Activated naive CD8-positive, alpha-beta T cell treated with anti-CD3 and anti-CD28 coated beads for 36 hours (primary cell): ENCODE measurements at places on chromosomes 2 and 18.

- DNase-seq: no peak
These were observed 539.0 kb upstream of the PIK3C3 start for GRCh38 chr18:41416044-41416443.

DNA sequence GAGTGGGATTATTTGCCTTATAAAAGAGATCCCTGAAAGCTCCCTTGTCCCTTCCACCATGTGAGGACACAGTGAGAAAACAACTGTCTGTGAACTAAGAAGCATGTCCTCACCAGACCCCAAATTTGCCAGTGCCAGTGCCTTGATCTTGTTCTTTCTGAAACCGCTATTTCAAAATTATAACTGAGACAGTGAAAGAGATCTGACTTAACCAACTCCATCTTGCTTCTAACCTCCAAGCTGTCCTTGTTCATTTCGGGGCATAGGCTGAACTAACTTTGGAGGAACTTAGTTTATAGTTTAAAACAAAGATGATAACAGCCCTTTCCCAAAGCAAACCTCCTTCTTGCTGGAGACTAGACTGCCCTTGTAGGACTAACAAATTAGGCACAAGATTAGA, 563.9 kb downstream of the ADCYAP1 start:
- DNase-seq: no peak

GRCh38 chr18:9914584-9915290, 921 bp downstream of the VAPA start:
- DNase-seq: peak; percentile 81

- DNase-seq: no peak
These were observed 300.4 kb downstream of the SETBP1 start for GRCh38 chr18:44981121-44981520.

GRCh38 chr2:120384486-120385354, 38.8 kb downstream of the INHBB start:
- DNase-seq: no peak

DNA sequence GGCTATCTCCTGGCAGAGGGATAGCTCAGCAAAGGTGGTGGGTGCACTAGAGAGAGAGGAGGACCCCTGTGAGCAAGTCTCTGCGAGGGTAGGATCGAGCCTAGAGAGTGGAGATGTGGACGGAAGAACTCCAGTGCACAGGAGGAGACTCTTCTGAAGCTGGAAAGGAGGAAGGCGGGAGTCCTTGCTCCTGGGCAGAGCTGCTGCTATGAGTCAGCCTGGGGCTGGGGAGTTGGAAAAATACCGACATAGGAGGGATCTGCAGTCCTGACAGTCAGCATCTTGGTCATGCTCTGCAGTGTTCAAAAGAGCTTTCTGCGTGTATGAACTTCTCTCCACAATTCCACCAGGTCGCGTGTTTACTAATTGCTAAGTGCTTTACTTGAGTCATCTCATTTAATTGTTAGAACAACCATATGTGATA, 233.8 kb downstream of the LDLRAD4 start:
- no peak for DNase-seq

GRCh38 chr2:65786765-65787164, 354.4 kb upstream of the SPRED2 start:
- no peak for DNase-seq
